GM23338 (cell line): ENCODE measurements at places on chromosomes 1 and 21.

DNA sequence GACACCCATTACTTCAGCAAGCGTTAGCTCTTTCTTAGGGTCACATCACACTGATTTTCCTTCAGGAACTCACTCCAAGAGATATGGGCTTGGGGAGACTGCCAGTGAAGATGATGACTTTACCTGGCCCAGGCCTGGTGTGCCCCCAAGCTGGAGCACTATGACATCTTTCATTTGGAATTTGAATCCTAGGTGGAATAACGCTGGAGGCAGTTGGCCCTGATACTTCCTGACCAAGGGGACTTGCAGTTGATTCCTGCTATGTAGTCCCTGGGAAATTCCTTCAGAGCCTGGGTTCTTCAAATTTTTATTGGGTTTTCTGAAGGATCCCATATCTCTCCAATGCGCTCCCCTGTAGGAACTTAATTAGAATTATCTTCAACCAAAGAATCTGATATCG lies 114.9 kb upstream of the GUCA2B start:
- no peak for DNase-seq

DNA sequence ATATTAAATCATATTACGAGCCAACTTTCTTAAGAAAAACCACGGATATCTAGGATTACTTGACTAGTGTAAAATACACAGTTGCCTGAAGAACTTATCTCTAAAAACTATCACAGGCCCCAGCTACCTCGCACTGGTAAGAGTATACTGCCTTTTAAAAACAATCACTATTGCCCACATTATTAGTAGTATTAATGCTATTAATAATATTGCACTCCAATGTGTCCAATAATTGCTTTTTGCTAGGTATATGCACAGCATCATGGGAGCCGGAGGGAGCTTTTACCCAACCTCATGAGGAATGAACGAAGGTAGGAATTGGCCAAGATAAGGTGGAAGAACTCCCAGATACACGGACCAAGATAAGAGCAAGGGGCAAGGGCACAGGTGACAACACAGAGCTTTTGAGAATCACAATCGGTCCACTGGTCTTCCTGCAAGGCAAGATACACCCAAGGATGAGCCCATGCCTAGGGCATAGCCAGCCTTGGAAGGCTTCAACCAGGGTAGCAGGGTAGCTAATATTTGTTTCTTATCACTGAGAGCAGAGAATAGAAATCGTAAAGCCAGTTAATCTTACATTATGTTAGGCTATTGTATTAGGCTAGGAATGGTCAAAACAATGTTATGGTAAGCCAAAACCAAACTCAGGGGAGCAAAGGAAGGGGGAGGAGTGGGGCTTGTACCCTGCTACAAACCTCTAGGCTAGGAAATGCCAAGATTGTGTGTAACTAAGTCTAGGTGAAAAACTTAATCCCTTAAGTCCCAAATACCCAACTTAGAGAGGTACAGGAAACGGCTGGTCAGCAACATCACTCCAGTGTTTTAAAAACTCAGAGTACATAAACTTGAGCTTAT lies 9.4 kb downstream of the GLUL start:
- no peak for DNase-seq

GRCh38 chr1:54421101-54421504 lies 14.9 kb upstream of the SSBP3 start:
- DNase-seq, result no peak

DNA sequence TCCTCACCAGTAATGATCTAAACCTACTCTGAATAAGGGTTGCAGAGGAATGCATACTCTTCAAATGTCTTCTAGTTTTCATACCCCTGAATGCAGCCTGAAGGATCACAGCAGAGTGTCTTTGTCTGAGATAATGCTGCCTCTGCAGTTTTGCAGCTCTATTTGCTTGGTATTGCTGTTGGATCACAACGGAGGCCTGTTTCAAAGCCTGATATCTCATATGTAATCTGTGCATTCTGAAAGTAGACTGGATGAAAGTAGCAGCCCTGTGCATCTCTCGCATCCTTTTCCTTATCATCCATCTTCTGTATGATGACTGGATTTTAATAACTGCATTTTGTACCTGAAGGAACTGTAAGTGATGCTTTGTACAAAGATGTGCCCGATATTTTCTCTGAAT lies 34.9 kb upstream of the F13B start:
- DNase-seq, result no peak

GRCh38 chr1:169867012-169867675 lies 26.6 kb downstream of the SCYL3 start:
- DNase-seq, result no peak

GRCh38 chr1:41161846-41162245 lies 80.3 kb downstream of the SCMH1 start:
- no peak for DNase-seq

DNA sequence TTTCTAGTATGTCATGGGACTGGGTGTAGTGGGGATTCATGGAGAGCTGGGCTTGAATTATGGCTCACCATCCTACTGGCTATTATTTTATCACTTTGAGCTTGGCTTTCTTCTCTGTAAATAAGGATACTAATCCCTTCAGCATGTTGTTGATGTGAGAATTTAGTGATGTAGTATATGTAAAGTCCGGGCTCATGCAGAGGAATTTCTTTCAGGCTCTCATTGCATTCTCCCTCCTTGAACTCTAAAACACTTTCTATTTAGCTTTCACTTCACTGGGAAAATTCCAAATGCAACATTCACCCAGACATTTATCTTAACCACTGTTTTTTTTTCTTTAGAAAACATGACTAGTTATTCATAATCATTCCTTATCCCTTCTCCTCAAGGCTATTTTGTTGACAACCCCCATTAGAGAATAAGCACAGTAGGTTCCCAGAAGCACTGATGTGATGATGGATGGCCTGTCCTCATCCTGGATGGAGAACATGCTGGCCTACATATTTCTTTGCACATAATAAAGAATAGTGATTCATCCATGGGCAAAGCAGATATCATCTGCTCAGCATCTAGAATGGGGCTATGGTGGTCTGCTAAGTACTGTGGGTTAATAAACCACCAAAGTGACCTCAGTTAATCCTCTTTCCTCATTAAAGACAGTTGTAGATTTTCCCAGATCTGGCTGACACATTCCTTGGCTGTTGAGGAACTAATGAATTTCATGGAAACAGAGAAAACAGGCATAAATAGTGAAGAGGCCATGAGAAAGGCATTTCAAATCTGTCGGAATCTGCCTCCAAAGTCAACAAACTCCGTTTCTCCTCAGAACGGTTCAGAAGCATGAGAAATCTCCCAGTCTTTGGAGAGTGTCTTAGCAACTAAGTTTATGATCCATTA lies 68.0 kb upstream of the CYP2J2 start:
- DNase-seq, result no peak

- peak; percentile 68 for DNase-seq
Observed at GRCh38 chr1:201126832-201127754, at the start of gene ASCL5. ASCL5 (minus strand) TSS chr1:201127184; CDS start chr1:201115372, 11,812 bp downstream.

GRCh38 chr21:46459024-46459355 lies 299 bp downstream of the DIP2A start:
- no peak for DNase-seq

GRCh38 chr1:235136111-235136510 lies 7.5 kb upstream of the TOMM20 start:
- no peak for DNase-seq

DNA sequence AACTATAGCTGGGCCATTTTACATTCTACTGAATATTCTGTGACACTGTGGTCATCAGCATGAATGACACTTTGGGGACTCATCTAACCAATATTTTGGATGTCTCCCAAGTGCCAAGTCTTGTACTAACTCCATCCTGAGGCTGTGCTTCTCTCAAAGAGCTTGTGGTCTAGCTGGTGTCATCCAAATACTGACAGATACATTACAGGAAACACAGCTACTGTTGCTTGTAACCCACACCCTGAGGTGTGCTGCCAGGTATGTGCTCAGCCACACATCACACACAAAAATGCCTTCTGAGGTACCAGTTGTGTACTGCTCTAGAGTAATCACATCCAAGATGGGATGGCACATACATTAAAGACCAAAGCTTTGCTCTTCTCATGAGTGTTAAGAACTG lies 81.6 kb downstream of the ST6GALNAC5 start:
- no peak for DNase-seq
